ENCODE measurements at places on chromosomes 4 and X.
A peak's percentile ranks its signal among the peaks of the same experiment; 100 is the strongest.

DNA sequence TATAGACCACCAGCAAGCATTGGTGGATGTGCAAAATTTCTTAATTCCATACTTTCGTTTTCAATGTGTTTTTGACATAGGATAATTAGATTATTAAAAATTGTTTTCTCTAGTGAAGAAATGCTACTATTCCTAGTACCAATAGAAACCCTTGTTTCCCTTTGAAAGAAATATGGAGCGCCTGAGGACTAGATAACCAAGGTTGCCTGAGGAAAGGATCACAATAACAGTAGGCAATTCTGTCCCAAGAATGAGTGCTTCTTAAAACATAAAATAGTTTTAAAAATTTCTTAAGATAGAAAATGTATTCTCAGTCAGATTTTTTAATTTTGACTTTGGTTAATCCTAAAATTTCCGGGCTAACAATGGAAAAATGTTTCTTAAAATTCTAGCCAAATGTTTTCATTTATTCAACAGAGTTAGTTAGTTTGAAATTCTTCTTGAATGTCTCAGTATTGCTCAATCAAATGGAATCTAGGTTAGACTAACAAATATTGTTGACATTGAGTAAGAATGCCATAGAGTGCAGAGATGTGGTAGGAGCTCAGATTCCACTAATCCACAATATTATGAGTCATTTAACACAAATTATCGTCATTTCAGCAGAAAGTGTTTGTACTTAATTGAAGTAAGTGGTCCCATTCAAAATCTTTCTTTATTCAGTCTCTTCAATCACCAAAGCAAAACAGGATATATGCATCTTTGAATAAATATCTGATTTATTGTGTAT is 666.0 kb downstream of the GRID2 start:
- no peak for DNase-seq

DNA sequence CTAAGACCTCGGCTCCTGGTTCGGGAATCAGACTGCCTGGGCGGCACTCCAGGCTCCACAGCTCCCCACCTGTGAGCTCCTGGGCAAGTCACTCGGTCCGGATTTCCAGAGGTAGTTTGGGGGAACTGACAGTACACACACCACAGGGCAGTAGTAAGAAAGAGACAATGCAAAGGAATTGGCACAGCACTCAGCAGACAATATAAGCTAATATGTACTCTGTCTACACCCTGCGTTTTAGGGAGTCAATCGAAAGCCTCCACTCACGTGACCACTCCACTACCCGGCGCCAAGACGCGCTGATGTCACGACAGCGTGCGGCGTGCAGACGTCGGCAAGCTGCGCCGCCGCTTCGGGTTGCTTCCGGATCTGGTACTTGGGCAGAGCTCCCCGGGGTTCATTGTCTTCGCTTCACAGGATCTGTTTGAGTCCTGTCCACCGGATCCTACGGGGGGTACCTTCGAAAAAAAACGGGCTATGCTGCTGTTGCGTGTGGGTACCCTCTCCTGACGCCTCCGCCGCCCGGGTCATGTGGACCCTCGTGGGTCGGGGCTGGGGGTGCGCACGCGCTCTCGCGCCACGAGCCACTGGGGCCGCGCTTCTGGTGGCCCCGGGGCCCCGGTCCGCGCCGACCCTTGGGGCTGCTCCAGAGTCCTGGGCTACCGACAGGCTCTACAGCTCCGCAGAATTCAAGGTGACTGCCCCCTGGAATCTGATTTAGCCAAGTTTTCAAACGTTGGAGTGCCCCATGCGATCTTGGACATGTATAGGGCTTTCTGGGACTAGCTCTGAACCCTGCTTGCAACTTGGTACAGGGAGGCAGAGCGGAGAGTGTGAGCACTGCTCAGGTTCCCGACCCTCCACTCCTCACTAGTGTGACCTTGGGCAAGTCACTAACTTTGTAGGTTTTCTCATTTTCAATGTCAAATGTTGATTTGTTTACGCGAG is at the start of gene GUF1:
Gene GUF1, plus strand, starts transcription at position 327 of the 948 bp plus-strand sequence. Its CDS starts 203 bp downstream, at position 530.
- DNase-seq = peak; percentile 88

- DNase-seq = no peak
Measured at GRCh38 chr4:156103311-156103710, 149.6 kb upstream of the CTSO start.

GRCh38 chrX:29724316-29724715 is 491.0 kb upstream of the MAGEB2 start:
- no peak for DNase-seq

GRCh38 chr4:64068096-64068495 is 341.2 kb downstream of the TECRL start:
- no peak for DNase-seq

- no peak for DNase-seq
Measured at GRCh38 chr4:82975792-82976191, 34.8 kb downstream of the LIN54 start.

- no peak for DNase-seq
Measured at GRCh38 chr4:146063143-146063542, 112.4 kb upstream of the LSM6 start.

DNA sequence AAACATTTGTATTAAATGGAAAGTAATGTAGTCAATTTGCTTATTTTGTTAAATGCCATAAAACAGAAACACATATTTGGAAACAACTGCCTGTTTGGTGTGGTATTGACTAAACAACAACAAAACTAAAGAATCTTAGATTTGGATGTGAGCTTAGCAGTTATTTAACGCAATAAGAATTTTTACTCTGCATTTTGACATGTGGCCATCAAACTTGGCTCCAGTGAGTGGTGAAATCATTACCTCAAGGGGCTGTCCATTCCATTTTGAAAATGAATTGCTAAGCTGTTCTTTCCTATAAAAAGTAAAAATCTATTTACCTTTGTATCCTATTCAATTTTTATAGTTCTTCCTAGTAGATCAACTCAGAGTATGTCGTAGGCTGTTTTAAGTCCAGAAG is 84.2 kb downstream of the DKK2 start:
- no peak for DNase-seq

DNA sequence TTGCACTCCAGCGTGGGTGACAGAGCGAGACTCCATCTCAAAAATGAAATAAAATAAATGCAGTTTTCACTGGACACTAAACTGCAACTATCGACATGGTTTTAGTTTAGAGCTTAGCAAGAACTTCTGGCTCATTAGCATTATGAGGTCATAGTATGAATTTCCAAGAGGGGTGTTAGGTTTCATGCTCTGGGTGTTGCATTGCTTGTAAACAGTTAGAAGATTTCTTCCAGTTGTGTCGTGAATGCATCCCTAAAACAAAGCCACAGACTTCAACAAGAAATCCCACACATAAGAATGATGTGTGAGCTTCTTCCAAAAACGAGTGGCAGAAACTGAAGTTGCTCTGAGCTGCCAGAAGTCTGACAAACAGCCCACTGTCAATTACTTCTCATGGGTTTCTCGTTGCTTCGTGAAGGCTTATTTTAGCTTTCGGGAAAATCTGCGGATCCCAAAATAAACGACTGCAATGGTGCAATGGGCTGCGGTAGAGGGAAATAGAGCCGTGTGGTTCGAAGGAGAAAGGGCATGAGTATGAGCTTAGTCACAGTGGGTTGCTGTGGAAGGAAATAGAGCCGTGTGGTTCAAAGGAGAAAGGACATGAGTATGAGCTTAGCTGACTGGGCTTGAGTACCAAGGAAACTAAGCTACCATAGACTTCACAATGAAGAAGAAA is 354.9 kb downstream of the DHRSX start:
- DNase-seq = no peak

- DNase-seq = no peak
Measured at GRCh38 chr4:96354036-96354712, 514.3 kb downstream of the PDHA2 start.

DNA sequence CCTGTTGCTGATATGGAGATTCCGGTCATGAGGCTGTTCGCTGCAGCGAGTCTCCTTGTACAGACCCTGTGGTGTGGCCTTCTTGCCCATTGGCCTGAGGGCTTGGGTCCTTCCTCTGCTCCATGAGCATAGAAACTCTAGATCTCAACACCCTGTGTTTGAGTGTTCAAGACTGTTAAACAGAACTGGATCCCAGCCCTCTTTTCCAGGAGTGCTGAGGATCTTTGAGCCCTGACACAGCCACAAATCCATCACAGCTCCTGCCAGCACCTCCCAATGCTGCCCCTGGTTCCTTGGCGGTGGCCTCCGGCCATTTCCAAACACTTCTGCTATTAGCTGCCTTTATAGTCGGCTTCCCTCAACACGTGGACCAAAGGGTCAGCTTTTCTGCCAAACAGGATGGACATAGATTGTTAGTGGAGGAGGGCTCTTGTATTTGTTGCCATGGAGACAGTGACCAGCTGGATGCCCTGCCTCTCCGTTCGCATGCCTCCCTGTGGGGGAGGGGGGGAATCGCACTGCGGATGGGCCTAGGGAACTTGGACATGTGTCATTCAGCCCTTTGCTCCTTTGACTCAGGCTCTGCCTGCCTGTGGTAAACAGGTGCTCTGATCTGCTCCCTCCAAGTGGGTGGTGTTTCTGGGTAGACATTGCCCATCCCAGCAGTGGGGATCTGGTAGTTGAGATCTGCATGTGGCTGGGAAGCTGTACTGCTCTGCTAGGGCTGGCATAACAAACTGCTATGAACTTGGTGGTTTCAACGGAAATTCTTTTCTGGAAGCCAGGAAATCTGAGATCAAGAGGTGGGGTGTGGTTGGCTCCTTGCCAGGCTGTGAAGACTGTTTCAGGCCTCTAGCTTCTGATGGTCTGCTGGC is 6.9 kb upstream of the WDR1 start:
- DNase-seq = no peak

DNA sequence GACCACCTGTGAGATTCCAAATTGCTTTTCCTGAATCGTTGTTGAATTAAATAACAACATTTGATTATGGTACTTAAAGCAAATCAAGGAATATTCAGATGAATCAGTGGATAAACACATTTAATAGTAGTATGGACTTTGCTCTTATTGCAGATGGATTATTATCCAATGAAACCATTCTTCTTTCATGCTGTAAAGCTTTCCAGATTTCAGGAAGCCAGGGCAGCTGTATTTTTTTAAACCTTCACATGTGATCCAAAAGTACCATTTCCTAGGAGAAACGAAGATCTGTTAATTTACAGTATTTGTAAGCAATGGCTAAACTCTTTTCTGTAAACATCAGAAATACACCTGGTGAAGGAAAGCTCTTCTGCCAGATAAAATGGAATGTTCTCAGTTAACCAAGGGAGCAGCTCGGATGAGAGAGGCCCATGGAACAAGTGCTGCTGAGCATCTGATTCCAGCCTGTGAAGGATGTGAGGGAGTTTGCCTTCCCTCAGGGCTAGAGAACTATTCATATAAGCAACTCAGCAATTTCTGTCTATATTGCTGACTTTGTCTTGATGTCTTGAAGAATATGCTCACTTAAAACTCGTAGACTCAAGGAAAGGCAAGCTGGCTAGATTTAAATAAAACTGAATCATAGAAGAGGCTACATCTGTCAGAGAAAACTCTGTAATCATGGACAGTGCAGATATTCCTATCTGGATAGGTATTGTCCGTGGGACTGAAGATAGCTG is 94.4 kb upstream of the LIMCH1 start:
- DNase-seq = no peak

DNA sequence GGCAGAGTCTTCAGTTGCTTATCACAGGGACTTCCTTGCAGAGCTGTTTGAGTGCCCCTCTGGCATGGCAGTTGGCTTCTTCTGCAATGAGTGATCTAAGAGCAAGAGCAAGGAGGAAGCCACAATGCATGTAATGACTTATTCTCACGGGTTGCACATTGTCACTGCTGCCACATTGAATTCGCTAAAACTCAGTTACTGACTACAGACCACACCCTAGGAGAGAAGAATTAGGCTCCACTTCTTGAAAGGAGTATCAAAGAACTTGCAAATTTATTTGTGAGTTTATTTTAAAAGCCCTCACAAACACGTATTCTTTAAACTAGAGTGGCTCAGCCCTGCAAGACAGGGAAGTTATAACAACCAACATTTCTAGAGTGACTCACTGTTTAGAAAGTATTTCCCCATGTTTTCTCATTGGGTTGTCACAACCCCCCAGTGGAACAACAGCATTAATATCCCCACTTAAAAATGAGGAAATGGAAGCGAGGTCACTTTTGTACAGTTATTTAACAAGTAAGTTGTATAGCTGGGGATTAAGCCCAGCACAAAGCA is 32.4 kb upstream of the RBPJ start:
- DNase-seq = peak; percentile 33

GRCh38 chr4:31237233-31237632 is 517.1 kb downstream of the PCDH7 start:
- no peak for DNase-seq

DNA sequence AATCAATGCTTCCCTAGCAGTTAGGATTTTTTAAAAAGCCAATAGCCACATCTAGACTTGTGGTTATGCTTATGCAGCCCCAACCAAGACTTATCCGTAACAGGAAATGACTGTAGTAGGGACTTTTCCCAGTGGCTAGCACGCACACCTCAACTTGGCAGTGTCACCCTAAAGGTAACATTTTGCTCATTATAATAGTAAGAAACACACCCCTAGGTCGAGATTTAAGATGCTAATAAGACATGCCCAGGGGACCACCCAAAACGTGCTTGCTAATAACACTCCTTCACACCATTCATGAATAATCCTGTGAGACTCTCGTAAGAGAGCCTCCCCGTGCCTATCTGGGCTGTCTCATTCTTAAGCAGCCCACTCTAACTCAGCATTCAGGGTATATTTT is 195.3 kb downstream of the CHIC1 start:
- no peak for DNase-seq

DNA sequence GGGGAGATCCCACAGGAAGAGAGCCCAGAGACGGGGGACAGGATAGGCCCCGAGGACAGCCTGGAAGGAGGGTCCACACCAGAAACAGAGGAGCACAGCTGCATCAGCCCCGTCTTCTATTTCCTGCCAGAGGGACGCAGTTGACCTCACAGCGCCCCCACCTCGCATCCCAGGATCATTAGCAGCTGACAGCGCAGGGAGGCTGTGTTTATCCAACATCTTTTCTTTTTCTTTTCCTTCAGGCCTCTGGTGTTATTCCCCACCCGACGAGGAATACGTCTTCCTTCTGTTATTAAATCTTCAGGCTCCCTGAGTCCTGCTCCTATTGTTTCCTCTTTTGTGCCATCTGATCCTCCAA is 75.4 kb downstream of the DCHS2 start:
- DNase-seq = no peak

DNA sequence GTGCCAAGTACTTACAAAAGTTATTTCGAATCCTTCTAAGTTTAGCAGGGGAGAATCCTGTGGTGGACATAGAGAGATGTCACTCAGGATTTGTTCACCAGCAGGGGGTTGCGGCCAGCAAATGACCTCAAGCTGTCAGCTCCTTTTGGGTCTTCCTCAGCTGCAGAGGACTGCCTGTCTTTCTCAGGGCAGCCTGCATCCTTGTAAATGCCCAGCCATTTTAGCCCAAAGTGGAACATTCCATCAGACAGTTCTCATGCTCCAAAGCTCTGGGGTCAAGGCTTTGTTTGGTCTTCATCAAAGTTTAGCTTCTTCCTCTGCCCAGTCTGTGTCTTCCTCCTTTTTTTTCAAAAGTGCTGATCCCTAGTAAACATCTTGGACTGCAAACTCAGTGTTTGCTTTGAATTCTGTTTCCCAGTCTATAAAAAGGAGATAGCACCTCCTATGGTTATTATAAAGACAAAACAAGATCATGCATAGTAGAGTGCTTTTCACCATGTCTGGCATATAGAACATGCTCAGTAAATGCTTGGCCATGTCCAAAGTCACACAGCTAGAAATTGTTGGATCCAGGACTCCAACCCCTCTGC is 156.4 kb upstream of the GATB start:
- DNase-seq = no peak

Measured in CD4-positive, alpha-beta T cell treated with Interleukin-4 for 4 hours (primary cell).